ENCODE measurements at places on chromosomes 11 and 22. TPM values are rescaled to one million over a fixed set of nuclear protein-coding genes. Genes with fewer than 3 reads are reported as not detected.

ANKK1 gene
- 0.98 TPM for total RNA-seq

TRIM51 gene
- total RNA-seq = not detected

NPTXR gene
- 6.9 TPM for total RNA-seq

HBE1 gene
- total RNA-seq = not detected

MRGPRD gene
- total RNA-seq = not detected

CCDC73 gene
- not detected for total RNA-seq

OR11H1 gene
- not detected for total RNA-seq

PGR gene
- total RNA-seq = 2.5 TPM

COA4 gene
- 37.5 TPM for total RNA-seq

CLMP gene
- 74.6 TPM for total RNA-seq

MORC2 gene
- 29.5 TPM for total RNA-seq

NDUFS8 gene
- 63.9 TPM for total RNA-seq

PIH1D2 gene
- 1.8 TPM for total RNA-seq

CDK2AP2 gene
- 73.6 TPM for total RNA-seq

ASPHD2 gene
- 1.2 TPM for total RNA-seq

USH1C gene
- not detected for total RNA-seq

MMP8 gene
- 2.3 TPM for total RNA-seq

OR52I1 gene
- total RNA-seq = 0.13 TPM

SHISA8 gene
- total RNA-seq = 0.40 TPM

DEPDC7 gene
- 12.3 TPM for total RNA-seq

SCUBE1 gene
- total RNA-seq = 140 TPM

DNA sequence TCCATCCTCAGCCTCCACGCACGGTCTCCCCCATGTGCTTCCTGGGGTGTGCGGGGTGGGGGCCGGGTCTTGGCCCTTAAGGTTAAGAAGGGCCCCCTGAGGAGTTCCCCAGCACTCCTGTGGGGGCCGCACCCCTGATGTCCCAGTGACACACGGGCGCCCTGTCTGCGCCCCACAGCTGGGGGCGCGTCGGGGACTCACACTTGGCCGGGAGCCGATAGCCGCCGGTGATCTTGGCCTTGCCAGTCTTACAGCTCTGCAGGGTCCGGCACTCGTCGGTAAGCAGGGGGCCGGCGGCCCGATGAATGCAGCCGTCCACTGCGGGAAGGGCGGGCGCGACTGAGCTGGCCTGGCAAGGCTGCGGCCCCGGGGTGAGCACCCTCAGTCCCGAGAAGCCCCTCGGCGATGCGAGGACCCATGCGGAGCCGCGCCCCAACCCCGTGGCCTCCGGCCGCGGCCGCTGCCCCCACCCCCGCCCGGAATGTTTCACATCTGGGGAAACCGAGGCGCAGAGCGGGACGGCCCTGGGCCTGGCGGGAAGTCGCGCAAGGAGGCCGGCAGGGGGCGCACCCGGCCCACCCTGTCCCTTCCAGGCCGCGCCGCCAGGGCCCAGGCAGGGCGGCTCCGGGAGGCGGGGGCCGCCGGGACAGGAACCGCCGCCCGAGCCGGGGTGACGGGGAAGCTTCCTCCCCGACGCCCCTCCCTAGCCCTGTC, 13.9 kb downstream of the OTUB1 start:
- DNase-seq = peak; percentile 82

DNA sequence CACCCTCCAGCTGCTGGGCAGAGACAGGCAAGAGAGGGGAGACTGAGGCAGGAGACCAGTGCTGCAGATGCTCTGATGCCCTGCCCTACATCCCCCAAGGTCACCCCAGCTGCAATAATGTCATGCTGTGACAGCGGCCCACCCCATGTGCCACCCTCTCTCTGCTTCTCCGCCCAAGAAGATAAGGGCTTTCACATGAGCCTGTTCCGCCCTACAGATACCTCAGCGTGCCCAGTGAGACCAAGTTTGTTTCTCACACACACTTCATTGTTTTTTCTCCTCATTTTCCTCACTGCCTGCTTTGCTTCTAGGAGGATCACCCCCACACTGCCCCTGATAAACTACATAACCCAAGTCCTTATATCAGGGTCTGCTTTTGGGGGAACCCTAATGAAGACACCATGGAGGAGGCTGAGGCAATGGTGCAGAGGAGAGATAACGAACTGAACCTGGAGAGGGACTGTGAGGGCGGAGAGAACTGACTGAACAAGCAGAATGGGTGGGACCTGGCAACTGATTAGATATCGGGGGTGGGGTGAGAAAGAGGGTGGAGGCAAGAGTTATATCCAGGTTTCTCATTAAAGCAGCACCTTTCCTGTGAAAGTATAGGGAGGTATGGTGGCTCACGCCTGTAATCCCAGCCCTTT, 37.5 kb upstream of the TSKU start:
- no peak for DNase-seq

- DNase-seq = no peak
Observed at GRCh38 chr11:57432149-57432561, 5.2 kb upstream of the SLC43A3 start.

- DNase-seq = no peak
Observed at GRCh38 chr22:46878191-46878948, 115.9 kb downstream of the TBC1D22A start.

- no peak for DNase-seq
Observed at GRCh38 chr11:14418801-14419417, 59.9 kb upstream of the RRAS2 start.

- DNase-seq = no peak
Observed at GRCh38 chr11:103942646-103943045, 93.8 kb upstream of the DDI1 start.

DNA sequence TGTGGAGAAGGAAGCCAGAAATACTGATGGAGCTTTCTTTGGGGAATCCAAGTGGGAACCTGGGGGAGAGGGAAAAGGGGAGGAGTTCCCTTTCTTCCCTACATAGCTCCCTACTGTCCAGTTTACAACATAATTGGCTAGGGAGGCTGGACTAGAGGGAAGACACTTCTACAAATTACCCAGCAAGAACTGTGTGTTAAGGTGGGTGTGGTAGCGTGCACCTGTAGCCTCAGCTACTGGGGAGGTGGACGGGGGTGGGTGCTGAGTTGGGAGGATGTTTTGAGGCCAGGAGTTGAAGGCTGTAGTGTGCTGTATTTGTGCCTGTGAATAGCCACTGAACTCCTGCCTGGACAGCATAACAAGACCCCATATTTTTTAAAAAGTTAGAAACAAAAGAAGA, 74.0 kb downstream of the NAV2 start:
- no peak for DNase-seq

- DNase-seq = peak; percentile 93
Observed at GRCh38 chr11:353179-353873, 16.0 kb upstream of the B4GALNT4 start.

GRCh38 chr11:63537293-63538101, 889 bp downstream of the PLAAT4 start:
- peak; percentile 82 for DNase-seq

- no peak for DNase-seq
Observed at GRCh38 chr11:46216019-46216764, 61.3 kb upstream of the CREB3L1 start.

- no peak for DNase-seq
Observed at GRCh38 chr11:65077451-65077850, 6.4 kb downstream of the CDCA5 start.

GRCh38 chr11:33931067-33931466, 39.2 kb upstream of the LMO2 start:
- DNase-seq = no peak

DNA sequence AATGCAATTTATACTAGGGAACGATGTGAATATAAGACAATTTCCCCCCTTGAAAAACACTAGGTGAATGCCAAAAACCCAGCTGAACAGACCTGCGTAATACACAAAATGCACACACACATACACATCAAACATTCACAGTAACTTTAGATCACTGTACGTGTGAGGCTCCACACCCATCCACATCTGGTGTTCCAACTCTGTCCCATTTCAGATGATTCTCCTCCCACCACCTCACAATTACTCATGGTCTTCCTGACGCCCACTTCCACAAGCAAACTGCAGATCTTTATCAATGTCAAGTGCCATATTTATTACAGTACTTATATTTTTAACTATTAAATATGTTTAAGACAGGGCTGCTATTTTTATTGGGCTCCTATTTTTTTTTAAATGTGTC, 57.8 kb upstream of the TENM4 start:
- DNase-seq = no peak

GRCh38 chr11:119584193-119585042, 144.6 kb downstream of the NECTIN1 start:
- DNase-seq = no peak

DNA sequence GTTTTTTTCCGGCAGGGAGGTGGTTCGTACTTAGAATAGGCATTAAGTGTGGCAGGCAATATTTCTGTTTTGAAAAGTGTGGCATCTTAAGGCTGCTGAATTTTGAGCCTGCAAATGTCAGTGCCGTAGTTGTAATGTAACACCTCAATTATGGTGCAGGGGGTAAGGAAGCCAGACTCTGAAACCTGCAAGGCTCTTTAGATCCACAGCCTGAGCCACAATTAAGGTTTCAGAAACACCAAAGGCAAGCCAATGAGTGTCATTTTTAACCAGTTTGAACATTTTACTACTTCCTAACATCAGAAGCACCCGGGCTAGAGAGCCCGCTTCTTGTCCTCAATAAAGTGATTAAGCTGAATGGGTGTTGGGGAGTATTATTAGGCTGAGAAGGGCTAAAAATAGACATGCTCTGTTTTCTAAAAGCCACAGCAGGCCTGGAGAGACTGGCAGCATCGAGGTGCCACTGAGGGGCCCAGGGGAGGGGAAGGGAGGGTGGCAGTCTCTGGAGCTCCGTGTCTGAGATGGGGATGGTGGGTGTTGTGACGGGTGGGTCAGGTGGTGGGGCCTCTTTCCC, 113.4 kb downstream of the ZBTB16 start:
- DNase-seq = no peak

GRCh38 chr11:118287006-118287405, 17.5 kb upstream of the CD3E start:
- no peak for DNase-seq

- DNase-seq = no peak
Observed at GRCh38 chr11:27401833-27402316, 38.9 kb upstream of the CCDC34 start.

GRCh38 chr22:49079027-49079725, 748.5 kb downstream of the BRD1 start:
- no peak for DNase-seq

DNA sequence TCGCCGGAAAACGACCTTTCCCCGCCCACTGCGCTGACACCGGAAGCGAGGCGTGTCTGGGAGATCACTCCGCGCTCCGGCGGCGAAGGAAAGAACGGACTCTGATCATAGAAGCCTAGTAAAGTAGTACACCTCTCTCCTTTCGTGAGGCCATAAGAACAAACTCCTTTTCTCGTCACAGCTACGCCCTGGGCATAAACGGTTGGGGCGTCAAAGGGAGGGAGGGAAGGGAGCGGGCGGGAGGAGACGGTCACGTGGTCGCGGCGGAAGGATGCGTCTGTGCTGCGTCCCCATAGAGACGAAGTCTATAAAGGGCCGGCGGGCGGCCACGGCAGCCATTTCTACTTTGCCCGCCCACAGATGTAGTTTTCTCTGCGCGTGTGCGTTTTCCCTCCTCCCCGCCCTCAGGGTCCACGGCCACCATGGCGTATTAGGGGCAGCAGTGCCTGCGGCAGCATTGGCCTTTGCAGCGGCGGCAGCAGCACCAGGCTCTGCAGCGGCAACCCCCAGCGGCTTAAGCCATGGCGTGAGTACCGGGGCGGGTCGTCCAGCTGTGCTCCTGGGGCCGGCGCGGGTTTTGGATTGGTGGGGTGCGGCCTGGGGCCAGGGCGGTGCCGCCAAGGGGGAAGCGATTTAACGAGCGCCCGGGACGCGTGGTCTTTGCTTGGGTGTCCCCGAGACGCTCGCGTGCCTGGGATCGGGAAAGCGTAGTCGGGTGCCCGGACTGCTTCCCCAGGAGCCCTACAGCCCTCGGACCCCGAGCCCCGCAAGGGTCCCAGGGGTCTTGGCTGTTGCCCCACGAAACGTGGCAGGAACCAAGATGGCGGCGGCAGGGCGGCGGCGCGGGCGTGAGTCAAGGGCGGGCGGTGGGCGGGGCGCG, at the start of gene ATF4:
TSS of gene ATF4 (plus strand) at position 337 of the 880 bp plus-strand sequence. CDS start 884 bp downstream, outside the sequence.
- peak; percentile 97 for DNase-seq

- no peak for DNase-seq
Observed at GRCh38 chr11:44306052-44306917, 3.7 kb downstream of the ALX4 start.

DNA sequence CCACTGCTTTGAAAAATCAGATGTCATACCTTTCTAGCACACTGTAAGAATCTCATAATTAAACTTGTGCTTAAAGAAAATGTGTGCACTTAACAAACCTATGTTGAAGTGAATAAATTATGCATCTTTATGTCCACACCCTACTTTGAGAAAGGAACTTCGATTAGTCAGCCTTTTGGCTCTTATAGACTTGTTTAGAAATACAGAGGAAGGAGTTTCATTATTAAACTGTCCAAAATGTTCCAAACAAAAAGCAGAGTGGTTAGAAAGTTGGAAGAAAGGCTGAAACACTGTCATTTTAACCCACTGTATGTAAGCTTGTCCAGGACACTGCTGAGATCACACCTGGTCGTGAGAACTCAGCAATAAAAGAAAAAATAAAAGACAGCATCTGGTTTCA, 863.2 kb upstream of the CHORDC1 start:
- DNase-seq = no peak

- no peak for DNase-seq
Observed at GRCh38 chr11:64868904-64869570, 9.4 kb downstream of the EHD1 start.

GRCh38 chr22:21642584-21643448, 714 bp downstream of the SDF2L1 start:
- DNase-seq = peak; percentile 71

GRCh38 chr22:44179196-44179988, 1.3 kb upstream of the PARVG start:
- DNase-seq = no peak
